Omental fat pad (tissue), 4 donors: ENCODE measurements at places on chromosomes 16 and 17. TPM values are rescaled to one million over a fixed set of nuclear protein-coding genes. Genes with fewer than 3 reads are reported as not detected.

DNA sequence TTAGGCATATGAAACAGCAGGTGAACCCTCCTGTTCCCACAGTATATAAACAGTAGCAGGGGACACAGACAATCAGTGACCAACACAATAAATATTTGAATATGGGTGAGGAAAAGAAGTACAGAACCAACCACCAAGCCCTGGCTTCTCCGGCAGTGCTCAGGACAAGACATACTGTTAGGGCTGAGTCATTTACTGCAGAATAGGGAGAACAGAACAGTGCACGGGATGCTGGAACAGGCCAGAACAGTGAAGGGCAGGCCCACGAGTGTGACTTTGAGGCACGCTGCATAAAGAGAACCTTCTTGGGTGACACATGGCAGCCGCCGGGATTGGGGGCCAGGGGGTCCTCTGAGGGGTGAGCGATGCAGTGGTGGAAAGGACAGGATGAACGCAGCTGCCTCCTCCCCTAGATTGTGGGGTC is 160.4 kb downstream of the CMIP start:
- DNase-seq: no peak

DNA sequence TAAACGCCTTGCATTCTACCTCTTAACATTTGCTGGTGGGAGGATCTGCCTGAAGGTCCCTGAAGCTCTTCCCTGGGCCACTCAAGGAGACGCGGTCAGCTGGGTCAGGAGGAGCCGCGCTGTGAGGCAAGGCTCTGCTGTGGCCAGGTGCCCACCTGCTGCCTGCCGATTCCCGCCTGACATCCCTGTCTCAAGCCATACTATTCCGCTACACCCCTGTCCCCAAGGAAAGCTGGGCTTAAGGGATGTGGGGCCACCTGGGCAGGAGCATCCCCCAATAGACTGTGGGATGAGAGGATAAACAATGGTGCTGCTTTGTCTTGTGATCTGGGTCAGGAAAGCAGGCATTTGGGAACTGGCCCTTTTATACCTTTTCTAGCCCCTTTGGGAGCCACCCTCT is 5.1 kb downstream of the TPPP3 start:
- no peak for DNase-seq

DNA sequence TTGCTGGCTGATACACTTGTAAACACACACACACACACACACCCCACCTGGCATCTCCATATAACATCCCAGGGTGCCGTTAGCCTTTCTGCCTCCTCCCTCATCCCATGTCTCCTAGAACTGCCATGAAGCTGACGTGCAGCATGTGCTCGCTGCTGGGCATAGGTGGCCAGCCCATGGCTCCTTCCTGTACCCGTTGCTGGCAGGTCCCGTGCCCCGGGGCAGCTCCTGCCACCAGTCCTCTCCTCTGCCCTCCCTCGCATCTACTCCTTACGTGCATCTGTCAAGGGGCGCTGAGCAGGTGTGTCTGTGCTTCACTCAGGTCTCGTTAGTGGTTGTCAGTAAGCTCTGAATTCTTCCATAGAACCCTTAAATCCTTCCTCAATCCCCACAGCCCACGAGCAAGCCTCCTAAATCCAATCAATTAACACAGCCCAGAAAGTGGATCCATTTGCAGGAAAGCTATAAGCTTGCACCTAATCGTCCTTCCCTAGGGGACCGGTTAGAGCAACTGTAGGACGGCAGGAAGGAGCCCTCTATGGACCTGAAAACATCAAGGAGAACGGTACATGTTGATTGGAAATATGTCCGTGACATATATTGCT is 218.1 kb upstream of the FOXF1 start:
- DNase-seq: no peak

- DNase-seq: no peak
Measured at GRCh38 chr16:72917051-72917450, 130.9 kb downstream of the ZFHX3 start.

DNA sequence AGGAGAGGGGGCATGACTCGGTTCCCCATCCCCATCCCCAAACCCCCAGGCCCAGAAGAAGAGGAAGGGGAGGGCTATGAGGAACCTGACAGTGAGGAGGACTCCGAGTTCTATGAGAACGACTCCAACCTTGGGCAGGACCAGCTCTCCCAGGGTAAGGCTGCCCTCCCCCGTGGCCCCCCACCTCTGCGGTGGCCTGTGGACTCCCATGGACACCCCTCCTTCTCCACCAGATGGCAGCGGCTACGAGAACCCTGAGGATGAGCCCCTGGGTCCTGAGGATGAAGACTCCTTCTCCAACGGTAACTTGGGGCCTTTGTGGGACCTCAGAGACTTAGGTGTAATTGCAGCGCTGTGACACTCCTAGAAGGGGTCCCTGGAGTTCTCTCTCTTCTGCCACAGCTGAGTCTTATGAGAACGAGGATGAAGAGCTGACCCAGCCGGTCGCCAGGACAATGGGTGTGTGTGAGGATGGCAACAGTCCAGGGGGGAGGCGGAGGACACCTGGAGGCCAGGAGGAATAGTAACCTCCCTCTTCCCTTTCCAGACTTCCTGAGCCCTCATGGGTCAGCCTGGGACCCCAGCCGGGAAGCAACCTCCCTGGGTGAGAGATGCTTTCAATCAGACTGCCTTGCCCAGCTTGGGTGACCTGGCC is 5.6 kb downstream of the CD19 start:
- DNase-seq: no peak

PRKCA gene
- 12.1 TPM for total RNA-seq

SDK2 gene
- total RNA-seq: 0.46 TPM

DNA sequence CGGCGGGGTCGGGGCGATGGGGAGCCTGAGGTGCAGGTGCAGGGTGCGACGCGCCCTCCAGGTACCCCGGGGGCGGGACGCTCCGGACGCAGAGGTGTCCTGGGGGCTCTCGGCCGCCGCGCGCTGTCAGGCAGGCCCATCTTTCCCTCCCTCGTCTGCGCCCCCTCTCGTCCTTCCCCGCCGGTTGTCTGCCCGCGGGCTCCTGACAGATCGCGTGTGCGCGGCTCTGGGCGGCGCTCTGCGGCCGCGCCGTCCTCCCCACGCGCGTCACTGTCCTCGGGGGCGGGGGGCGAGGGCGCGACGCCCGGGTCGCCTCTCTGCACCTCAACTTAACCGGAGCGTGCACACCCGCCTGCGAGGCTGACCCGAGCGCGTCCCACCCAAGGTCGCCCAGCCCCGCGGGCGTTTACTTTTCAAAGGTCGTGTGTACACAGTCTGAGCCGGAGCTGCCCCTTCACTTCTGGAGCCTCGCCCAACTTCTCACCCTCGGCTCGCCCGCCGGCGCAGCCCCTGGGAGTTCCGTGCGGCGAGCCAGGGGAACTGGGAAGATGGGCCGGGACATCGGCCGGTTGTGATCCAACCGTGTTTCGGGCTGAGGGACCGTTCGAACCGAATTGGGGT is 512 bp downstream of the AKAP1 start:
- DNase-seq: no peak

ARL17B gene
- total RNA-seq: 7.0 TPM

TBC1D26 gene
- total RNA-seq: not detected

DNA sequence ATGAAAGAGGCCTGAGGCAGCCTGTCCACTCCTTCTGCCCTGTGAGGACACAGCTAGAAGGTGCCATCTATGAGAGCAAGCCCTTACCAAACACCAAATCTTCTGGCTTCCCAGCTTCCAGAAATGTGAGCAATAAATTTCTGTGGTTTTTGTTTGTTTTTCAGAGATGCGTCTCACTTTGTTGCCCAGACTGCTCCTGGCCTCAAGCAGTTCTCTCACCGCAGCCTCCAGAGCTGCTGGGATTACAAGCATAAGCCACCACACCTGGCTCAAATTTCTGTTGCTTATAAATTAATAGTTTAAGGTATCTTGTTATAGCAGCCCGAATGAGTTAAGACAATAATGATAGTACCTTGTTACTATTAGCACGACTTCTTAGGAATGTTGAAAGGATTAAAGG is 12.5 kb upstream of the SLC16A11 start:
- DNase-seq: no peak

HS3ST6 gene
- not detected for total RNA-seq

DNA sequence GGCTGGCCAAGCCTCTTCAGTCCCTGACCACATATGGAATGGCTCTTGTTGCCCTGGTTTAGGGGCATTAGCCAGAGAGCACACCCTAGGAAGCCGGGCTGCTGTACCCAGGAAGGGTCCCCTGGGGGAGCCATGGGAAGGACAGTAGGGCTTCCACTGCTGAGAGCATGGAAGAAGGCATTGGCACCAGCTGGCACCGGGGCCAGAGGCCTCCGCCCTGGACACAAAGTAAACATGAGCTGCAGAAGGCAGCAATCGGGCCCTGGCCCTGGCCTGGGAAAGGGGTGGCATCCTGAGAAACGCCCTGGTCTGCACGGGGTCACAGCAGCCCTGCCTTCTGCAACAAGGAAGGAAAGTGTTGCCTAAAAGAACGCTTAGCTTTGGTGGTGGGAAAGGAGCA is 49.4 kb downstream of the VAC14 start:
- no peak for DNase-seq

FNDC8 gene
- total RNA-seq: not detected

GRCh38 chr17:82465023-82465603 is 6.6 kb downstream of the NARF start:
- no peak for DNase-seq

- DNase-seq: no peak
Measured at GRCh38 chr17:8175795-8176196, 384 bp downstream of the TMEM107 start.

HSD11B2 gene
- 2.7 TPM for total RNA-seq

ATAD5 gene
- 0.74 TPM for total RNA-seq

- no peak for DNase-seq
Measured at GRCh38 chr17:32783602-32784001, 93.3 kb downstream of the MYO1D start.

DNA sequence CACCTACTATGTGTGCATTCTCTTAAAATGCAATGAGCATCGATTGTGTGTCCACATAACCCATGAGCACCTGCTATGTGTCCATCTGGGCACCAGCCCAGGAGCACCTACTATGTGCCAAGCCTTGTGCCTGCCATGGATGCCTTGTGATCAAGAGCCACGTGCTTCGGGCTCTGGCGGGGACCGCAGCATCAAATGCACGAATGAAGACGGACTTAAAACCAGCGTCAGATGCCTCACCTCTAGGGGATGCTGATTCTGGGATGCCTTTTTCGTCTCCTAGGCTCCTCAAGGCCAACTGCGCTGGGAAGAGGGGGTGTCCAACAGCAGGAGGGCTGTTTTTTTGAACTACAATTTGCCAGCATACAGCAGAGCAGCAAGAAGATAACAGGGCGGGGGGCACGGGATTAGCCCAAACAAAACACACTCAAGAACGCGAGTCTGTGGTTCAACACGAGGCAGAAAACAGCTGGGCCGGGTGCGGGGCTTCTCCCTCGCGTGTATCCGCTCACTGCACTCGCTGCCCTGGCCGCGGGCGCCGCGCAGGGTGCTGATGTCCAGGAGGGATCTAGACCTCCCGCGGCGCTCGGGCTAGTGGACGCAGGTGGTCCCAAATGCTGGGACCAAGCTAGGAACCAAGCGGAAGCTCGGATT is 1.2 kb upstream of the GLIS2 start:
- DNase-seq: no peak

GRCh38 chr16:57800200-57801097 is 1.8 kb downstream of the KIFC3 start:
- no peak for DNase-seq

CD300LB gene
- total RNA-seq: 0.63 TPM

DNA sequence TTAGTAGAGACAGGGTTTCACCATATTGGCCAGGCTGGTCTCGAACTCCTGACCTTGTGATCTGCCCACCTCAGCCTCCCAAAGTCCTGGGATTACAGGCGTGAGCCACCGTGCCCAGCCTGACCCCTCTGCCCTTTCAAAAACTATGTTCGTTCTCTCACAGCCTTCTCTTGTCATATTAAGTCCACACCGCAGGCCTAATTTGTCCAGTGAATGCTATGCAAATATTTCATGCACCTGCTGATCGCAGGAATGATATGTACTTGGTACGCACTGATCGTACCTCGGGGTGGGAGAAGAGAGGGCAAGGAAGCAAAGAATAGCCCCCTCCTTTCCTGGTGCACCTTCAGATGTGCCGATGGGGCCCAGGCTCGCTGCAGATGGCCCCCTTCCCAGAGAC is 3.0 kb upstream of the BIRC5 start:
- DNase-seq: no peak

- DNase-seq: no peak
Measured at GRCh38 chr16:69435977-69436820, 11.8 kb downstream of the CYB5B start.

DNA sequence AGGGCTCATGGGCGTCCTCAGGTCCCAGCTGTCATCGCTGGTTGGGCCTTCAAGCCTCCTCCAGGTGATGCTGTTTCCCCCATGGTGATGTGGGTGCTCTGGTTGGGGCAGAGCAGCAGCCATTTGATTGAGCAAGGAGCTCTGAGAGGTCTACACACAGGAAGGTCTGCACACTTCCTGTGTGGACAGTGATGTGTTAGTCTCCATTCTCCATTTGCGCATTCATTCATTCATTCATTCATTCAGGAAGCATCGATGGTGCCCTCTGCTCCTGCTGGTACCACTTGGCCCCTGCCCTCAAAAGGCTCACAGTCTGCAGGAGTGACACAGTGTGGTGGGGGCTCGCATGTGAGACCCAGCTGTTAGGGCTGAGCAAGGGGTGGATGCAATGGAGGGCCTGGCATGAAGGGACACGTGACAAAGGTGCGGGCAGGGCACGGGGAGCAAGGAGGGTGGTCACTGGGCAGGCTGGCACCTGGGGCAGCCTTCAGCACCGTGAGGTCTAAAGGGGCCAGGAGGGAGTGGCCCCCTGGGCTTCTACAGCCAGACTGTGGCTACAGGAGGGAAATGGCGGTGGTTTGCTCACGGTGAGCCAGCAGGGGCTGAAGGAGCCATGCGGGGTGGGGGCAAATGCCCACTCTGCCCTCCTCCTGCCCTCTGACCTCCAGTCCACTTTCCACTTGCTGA is 1.5 kb downstream of the ADGRG3 start:
- DNase-seq: no peak

GRCh38 chr17:57577751-57578607 is 167.1 kb downstream of the CCDC182 start:
- no peak for DNase-seq

- no peak for DNase-seq
Measured at GRCh38 chr17:40104594-40105486, 4.5 kb upstream of the NR1D1 start.

DNA sequence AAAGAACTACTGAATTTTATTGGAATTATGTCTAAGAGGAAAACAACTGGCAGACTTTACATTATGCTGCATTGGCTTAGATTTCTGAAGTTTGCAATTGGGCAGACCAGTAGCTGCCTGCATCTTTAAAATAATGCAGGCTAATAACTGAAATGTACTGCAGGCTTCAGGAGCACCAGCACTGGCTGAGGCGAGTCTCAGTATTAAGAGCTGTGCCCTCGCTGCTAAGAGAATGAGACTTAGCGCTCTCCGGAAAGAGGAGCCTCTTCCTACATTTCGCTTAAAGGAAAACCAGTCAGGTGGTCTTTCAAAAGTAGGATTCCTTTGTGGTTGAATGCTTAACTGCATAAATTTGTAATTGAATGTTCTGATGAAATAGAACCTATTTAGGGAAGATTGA is 885 bp downstream of the CNTNAP4 start:
- DNase-seq: no peak
